Panc1 (cell line): ENCODE measurements at places on chromosomes 11 and 22. TPM values are rescaled to one million over a fixed set of nuclear protein-coding genes. Genes with fewer than 3 reads are reported as not detected.
A peak's percentile ranks its signal among the peaks of the same experiment; 100 is the strongest.

The FADS2 gene
- total RNA-seq: 679 TPM

- no peak for DNase-seq
These were observed 99.1 kb upstream of the MTNR1B start for GRCh38 chr11:92870196-92870832.

DNA sequence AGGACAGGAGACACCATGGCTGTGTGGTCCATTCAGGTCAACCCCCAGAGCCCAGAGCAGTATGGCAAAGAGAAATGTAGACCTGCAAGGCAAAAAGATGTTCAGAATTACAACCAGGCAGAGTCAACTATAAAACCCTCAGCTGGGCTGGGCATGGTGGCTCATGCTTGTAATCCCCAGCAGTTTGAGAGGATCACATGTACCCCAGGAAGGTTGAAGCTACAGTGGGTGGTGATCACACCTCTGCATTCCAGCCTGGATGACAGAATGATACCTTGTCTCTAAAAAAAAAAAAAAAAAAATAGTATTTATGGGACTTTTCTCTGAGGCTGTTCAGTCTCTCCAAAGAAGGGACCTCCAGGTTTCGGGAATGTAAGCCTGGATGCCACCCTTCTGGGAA lies 18.4 kb upstream of the LDHA start:
- no peak for DNase-seq

DNA sequence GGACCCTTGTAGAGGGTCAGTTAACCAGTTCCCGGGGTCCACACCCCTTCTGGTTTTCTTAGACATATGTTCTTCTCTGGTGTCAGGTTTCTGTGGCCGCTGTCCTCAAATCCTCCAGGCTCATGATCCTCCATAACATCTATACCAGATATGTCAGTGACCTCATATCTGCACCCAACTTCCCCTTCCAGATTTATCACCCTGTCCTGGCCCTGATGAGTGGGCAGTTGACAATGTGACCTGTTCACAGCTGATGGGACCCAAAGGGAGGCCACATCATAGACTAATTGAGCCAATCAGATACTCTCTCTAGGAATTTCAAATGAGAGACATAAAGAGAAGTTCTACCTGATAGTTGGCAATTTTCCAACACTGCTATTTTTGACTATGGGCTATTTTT lies 5.1 kb downstream of the DKK3 start:
- DNase-seq: no peak

The CKAP5 gene
- 191 TPM for total RNA-seq

DNA sequence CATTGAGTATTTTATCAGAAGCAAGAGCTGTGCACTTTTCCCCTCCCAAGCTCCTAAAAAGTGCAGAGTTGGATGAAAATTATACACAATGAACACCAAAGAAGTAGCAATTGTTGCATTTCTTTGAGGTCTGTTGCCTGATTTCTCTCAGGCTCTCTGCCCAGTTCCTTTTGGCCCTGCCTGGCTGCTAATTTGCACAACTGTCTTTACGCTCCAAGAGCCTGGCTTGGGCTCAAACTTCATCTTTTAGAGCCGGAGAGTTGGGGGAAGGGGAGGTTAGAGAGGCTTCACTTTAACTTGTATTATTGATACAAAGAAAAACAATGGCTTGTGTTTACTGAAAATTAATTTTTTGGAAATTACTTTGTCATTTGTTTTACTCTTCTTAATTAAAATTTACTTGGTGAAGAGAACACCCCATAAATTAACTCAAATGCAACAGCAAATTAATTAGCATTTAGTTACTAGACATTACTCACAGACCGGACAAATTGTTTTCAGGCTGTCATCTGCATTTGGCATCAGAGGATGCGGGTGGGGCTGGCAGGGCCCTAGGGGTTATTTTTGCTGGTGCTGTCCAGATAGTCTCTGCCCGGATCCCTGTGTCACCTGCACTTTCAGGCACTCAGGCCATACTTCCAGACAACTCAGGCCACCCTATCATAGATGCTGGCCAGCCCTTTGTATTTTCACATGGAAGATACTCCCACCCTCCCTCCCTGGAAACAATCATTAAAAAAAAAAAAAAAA lies 407.3 kb downstream of the NXPE2 start:
- DNase-seq: no peak

DNA sequence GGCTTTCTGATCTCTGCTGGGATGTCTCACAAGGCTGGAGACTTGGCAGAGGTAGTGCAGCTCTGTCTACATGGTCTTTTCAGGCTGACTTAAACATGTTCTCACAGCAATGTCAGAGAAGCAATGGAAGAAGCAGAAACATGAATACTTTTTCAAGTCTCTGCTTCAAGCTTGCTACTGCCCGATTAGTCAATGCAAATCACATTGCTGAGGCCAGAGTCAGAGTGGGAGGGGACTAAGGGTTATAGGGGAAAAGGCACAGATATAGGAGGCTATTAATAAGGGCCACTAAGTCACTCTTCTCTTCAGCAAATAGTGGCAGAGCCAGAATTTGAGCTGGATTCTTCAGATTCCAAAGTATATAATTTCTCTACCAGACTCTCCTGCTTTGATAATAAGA lies 390.5 kb downstream of the TMEM135 start:
- no peak for DNase-seq

GRCh38 chr11:77656362-77656761 lies 18.8 kb upstream of the CLNS1A start:
- DNase-seq: no peak

DNA sequence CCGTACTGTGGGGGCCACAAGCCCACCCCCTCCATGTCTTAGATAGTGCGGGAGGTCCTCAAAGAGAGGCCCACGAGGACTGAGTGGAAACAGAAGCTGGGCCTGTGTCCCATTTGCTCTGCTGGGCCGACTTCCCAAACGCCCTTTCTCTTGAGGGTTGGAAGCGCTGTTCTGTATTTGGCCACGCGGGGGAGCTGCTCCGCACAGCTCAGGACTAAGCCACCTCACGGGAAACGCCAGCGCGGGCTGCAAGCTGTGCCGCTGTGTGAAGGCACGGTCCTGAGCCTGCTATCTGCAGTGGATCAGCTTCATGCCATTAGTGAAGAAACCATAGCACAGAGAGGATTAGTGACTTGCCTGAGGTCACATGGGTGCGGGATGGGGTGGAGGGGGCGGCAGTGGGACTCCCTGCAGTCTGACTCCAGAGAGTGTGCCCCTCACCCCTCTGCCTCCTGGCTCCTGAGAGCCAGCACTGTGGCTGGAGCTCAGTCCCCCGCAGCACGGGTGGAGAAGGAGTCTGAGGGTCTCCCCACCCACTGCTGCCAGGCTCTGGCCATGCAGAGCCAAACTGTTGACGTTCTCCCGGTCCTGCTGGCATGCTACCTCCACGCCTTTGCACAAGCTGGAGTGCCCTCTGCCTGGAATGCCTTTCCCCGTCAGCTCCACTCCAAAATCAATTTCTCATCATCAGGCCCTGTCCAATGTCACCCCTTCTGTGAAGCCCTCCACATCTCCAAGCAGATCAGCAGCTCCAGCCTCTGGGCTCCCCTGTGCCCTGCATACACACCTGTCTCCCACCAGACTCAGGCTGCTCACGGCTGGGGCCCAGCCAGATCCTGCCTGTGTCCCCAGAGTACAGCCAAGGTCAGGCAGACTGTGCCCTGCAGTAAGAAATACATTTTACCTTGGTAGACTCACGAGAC lies 51.5 kb upstream of the LRRC32 start:
- peak; percentile 55 for DNase-seq

GRCh38 chr11:44028816-44029506 lies 18.8 kb upstream of the ACCSL start:
- no peak for DNase-seq

DNA sequence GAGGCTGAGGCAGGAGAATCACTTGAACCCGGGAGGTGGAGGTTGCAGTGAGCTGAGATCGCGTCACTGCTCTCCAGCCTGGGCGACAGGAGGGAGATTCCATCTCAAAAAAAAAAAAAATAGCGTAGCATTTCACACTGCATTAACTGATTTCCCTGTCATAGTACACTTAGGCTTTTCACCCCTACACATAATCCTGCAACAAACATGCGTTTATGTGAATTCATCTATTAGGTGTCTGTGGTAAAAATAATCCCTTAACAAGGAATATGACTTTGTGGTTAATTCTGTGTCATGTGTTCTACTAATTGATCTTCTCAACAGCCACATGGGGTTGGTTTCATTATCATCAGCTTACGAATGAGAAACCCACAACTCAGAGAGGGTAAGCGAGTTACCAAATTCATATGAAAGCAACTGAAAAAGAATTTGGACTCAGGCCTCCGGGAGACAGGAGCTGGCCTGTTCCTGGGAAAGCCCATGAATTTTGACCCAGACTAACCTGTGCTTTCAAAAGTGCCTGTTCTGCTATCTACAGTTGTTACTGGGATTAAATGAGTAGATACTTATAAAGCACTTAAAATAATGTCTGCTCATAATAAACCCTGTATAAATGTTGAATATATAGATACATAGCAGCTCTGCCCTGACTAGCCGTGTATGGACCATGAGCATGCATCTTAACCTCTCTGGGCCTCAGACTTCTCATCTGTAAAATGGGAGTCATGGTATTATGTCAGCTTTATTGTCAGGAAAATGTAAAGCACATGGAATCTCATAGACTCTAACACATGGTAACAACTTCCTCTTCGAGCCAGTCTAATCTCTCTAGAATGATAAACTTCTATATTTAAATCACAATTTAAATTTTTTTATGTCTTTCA lies 36.6 kb downstream of the KCNJ1 start:
- no peak for DNase-seq

The BIRC3 gene
- total RNA-seq: 65.4 TPM

- no peak for DNase-seq
These were observed 6.6 kb upstream of the FUT4 start for GRCh38 chr11:94537031-94537600.

GRCh38 chr11:44630511-44631210 lies 65.2 kb downstream of the CD82 start:
- no peak for DNase-seq

DNA sequence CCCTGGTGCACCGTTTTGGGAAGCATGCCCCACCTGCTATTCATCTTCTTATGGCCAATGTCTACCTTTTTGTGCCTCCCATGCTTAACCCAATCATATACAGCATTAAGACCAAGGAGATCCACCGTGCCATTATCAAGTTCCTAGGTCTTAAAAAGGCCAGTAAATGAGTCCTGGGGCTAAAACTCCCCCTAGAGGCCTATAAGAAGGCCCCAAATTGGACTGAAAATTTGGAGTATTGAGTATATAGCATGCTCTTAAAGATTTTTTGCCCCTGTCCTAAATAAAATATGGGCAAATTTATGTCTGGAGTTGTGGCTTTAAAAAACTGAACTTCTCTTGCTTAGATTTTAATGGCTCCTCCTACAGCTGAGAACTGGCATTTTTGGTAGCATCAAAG lies 6.6 kb downstream of the OR51M1 start:
- DNase-seq: no peak

DNA sequence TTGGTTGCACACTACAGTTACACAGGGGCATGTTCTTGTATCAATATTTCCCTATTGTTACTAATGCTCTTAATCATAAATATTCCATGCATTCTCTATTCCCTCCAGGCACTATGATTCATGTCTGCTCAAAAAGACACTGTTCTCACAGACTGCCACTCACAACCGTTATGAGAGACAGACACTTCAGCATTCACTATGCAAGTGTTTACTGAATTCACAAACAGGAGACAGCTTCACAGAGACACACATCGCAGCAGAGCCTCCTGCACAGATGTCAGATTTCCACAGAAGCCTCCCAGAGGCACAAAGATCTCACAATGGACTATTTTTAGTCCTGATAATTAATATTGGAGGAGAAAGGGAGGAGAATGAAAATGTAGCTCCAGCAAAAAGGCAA lies 930.4 kb downstream of the OPCML start:
- no peak for DNase-seq

- no peak for DNase-seq
These were observed 47.9 kb downstream of the CHRDL2 start for GRCh38 chr11:74683279-74683871.

DNA sequence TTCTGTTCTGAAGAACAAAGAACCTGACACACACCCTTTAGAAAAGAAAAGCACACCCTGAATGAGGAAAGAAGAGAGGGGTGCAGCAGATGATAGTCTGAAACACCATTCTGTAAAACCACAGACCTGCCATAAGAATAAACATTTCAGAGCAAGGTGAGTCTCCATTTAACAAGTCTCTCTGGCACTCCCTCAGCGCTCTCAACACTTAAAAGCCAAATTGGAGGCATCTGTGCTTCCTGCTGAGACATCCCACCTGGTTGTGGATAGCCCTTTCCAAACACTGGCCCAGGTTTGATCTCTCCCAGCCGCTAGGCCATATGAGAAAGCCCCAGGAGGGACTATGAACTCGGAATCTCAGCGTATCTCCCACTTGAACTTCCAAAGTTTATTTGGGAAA lies 36.3 kb downstream of the ETS1 start:
- DNase-seq: no peak

The MPEG1 gene
- 0.08 TPM for total RNA-seq

The MMP1 gene
- total RNA-seq: 0.15 TPM

The FAM227A gene
- total RNA-seq: 2.4 TPM

- no peak for DNase-seq
These were observed 40.8 kb downstream of the SLC5A1 start for GRCh38 chr22:32083814-32084213.

- no peak for DNase-seq
These were observed 1.7 kb downstream of the AMOTL1 start for GRCh38 chr11:94769880-94770279.

The IL18 gene
- total RNA-seq: 22.5 TPM

The P2RY2 gene
- total RNA-seq: 2.4 TPM

DNA sequence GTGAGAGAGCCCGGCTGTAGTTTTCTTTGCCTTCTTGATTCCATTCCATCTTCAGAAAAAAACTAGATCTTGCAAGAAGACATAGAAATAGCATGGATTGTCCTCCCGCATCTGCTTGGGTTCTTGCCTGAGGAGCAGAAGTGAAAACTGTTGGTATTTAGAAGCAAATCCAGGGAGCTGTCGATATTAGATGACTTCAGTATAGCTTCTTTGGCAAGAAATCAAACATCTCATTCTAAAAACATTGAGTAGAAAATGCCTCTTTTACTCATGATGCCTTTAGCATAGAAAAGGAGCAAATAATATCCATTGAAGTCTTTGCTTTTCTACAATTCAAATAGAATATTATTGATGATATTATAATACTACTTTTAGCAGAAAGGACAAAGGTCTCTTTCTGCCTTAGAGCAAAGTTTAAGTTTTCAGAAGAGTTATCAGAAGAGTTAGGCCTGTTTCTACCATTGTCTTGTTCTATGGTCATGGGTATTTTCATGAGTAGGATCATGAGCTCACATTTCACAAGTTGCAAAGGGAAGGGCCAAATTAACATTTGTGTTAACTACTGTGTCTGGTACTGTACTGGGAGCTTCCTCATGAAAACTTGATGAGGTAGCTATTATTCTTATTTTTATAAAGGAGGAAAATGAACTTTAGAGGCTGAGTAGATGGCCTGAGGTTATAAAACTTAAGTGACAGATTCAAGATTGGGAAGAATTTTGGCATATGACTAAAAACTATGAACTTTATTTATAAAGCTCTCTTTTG lies 49.7 kb downstream of the EXT2 start:
- no peak for DNase-seq

- DNase-seq: no peak
These were observed 1.5 kb downstream of the MAPK11 start for GRCh38 chr22:50268655-50269113.

The FAR1 gene
- 60.4 TPM for total RNA-seq

- DNase-seq: no peak
These were observed 669 bp downstream of the MICAL3 start for GRCh38 chr22:18023509-18024275.

GRCh38 chr11:112810951-112811350 lies 150.3 kb upstream of the NCAM1 start:
- no peak for DNase-seq
